ENCODE measurements at places on chromosomes 5 and 9.

DNA sequence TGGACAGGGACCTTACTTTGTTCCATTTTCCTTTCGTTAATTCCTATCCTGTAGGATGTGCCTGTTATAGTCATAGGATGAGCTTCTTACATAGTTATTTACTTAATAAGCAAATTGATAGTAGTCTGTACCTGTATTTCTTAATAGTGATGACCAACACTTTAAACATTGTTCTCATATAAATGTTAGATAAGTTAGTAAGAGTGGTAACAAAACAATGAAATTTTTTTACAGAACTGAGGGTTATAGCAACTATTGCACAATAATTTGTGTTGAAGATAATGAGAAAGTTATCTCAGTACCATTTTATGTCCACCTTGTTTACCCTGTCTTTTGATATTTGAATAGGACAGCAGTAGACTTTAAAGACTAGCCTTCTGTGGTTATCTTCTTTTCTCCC lies 162.9 kb upstream of the ELL2 start:
- no peak for DNase-seq

- DNase-seq = no peak
Measured at GRCh38 chr5:168443950-168444700, 42.1 kb upstream of the RARS1 start.

- DNase-seq = no peak
Measured at GRCh38 chr5:146586752-146587151, 70.8 kb upstream of the GPR151 start.

DNA sequence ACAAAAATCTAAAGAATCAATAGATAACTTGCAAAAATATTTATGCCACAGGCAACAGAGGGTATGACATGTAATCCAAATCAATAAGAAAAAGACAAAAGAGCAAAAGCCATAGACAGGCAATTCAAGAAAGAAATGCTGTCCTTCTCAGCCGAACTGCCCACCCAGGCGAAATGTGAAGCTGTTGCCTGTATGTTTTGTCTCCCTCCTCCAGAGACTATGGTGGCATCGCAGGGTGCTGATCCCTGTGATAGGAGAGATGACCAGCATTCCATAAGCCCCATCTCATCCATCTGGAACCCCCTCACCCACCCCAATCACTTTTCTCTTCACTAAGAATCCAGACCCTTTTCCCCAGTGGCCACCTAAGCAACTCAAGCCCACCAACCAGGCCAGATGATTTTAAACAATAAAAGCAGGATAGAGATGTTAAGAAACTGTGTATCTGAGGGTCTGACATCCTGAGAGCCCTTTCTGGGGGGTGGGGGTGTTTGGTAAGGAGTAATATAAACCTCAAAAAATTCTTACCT lies 5.3 kb upstream of the ACSL6 start:
- no peak for DNase-seq

GRCh38 chr9:79698967-79699366 lies 127.2 kb downstream of the TLE4 start:
- DNase-seq = no peak

DNA sequence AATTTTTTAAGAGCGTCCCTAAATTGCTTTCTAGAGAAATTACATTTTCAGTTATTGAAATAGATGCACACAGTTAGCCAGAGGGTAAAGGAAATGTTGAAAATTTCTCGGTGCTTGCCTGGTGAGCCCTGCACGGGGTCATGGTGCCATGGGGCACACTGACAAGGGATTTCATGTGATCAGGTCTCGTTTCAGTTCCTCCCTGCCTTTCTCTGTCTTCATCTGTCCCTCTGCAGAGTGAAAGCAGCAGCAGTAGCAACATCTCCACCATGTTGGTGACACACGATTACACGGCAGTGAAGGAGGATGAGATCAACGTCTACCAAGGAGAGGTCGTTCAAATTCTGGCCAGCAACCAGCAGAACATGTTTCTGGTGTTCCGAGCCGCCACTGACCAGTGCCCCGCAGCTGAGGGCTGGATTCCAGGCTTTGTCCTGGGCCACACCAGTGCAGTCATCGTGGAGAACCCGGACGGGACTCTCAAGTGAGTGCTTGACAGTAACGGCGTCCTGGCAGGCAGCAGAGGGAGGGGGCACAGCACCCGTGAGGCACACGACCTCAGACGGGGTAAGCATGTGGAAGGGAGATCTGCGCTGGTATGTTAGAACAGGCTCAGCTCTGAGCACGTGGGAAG lies 89.1 kb upstream of the OTULINL start:
- DNase-seq = no peak

GRCh38 chr9:34571481-34571810 lies 18.1 kb downstream of the CNTFR start:
- no peak for DNase-seq

- DNase-seq = no peak
Measured at GRCh38 chr5:154575546-154576428, 97.8 kb upstream of the HAND1 start.

Measured in GOT3 (cell line).